ENCODE measurements at places on chromosomes 3 and 15.

DNA sequence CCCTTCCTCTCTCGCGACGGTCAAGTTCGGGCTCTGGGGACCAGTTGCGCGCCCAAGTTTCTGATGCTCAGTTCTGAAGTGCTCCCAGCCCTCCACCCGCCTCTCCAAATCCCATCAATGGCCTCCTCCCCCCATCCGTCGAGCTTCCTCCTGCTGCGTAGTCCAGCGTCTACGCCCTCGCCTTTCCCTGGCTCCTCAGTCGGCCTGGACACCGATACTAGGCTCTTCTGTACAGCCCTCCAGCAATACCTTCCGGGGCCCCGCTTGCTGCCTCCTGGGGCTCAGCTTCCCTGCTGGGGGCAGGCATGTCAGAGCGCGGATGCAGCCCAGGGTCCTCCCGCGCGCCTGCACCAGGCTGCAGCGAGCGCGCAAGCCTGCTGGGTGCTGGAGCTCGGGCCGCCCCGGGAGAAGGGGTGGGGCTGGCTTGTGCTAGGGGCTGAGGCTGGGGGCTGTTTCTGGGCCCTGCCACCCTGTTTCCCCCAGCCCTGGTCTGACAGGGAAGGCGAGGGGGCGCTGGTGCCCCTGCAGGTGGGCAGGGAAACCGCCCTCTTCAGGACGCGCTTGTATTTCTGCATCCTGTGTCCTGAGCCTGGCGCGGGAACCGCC, 353.3 kb upstream of the SUCLG2 start:
- DNase-seq: peak; percentile 23

DNA sequence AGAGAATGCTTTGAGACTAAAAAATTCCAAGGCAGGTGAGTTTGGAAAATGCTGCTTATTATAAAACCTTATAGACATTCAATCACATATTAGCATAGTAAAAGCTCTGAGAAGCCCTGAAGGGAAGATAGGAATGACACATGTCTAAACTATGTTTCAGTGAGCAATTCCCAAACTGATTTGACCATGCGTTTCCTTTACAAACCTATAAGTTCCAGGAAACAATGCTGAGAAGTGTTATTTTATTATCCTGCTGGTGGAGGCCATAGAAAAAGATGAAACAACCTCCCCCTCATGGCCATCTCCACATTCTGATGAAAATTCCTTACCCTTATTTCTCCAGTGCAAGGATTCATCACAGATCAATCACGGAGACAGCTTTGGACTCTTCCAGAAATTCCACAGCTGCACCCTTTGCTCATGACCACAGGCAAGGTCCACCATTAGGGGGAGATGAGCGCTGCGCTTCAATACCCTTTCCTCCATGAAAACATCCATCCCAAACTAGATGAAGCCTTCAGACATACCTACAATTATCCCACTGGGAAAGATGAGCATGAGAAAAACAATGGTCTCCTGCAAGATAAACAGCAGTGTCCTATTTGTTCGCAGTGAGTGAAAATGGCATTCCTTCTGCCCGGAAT, 372.1 kb downstream of the MAGI1 start:
- no peak for DNase-seq

GRCh38 chr15:64092864-64093626, 593 bp downstream of the CIAO2A start:
- DNase-seq: peak; percentile 39

DNA sequence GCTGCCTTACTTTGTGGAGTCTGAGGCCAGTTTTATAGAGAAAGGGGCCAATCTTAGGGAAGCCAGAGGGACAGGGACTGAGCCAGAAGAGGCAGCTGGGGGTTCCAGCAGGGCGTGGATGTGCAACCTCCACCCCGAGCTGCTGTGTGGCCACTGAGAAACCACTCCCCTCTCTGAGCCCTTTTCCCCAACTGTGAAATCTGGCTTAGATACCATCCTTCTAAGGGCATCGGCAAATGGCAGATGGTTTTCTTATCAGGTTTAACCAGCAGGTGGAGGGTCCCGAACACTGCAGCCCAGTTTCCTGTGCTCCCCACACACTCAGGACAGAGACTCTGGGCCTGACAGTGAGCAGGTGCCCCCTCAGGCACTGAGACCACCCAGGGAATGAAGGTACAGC, 55.8 kb upstream of the SLC6A6 start:
- no peak for DNase-seq

DNA sequence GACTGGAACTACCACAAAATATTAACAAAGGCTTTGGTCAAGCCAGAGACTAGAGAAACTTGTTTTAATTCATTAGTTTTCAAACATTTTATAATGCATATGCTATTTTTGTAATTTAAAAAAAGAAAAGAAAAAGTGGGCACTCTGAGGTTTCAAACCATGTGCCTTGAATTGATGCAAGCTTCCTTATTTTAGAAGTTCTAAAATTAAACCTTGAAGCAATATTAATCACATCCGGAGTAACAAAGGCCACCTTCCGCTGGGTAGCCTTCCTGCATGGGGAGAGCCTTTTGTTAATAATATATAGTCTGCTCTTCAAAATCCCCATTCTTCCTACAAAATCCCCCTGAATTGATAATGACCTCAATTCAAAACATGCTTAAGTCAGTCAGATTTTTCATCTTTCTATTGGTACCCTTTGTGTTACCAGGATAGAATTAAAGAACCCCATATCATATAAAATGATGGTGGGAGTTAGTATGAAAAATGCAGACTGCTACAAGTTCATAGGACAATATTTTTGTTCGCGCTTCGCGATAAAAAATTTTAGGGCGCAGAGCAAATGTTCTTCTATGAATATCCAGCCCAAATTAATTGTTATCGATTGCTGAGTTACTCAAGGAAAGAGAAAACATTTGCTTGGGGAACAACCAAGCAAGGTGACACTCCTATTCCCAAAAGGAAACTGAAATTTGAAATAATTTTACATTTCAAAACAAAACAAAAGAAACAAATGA, 30.6 kb downstream of the LDHAL6B start:
- no peak for DNase-seq

GRCh38 chr15:62879770-62880169, 162.8 kb upstream of the TPM1 start:
- DNase-seq: no peak

- no peak for DNase-seq
Observed at GRCh38 chr15:90270502-90271150, 5.2 kb downstream of the NGRN start.

- no peak for DNase-seq
Observed at GRCh38 chr3:99768808-99769501, 48.7 kb upstream of the CMSS1 start.

DNA sequence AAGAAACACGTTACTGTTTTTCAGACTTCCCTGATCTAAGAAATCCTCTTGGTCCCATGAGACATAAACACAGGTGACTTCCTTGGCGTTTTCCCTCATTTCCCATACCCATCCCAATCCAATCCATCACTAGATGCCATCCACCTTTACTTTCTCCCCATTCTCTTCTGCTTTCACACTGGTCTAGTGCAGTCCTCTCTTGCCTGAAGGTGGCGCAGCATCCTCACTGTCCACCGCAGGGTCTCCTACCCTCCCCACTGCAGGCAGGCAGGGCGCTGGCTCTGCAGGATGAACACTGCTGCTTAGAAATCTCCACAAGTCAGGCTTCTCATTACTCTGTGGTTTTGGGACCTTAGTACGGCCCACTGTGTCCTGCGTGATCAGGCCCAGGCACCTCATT, 58.2 kb downstream of the RAB7A start:
- peak; percentile 52 for DNase-seq

- no peak for DNase-seq
Observed at GRCh38 chr15:78671626-78672211, 30.7 kb upstream of the CHRNB4 start.

DNA sequence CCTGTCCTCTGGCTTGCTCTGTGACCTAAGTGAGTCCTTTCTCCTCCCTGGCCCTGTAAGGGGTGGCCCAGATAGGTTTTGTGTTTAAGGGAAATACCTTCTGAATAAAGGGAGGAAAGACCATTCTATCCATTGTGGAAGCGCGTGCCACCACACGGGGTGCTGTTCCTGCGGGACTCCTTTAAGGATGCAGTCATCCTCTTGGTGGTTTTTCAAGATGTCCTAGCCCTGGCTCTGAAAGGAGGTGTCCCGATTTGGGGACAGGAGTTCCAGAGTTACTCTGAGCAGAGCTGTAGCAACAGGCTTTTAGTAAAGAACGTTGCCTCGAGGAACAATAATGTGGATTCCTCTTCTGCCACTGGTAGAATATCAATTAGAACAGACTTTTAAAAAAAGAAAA, 9.6 kb downstream of the SLC6A6 start:
- no peak for DNase-seq

DNA sequence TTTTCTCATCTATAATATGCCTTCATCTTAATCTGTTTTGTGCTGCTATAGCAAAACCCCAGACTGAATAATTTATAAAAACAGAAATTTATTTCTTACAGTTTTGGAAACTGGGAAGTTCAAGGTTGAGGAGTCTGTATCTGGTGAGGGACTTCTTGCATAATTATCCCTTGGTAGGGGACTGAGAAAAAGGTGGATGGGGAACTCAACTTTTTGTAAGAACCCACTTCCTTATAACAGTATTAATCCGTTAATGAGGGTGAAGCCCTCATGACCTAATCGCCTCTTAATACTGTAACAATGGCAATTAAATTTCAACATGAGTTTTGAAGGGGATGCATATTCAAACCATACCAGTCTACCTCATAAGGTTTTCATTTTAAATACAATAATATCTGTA, 17.4 kb upstream of the MYH15 start:
- no peak for DNase-seq

- DNase-seq: no peak
Observed at GRCh38 chr3:66195347-66195783, 25.4 kb upstream of the SLC25A26 start.

All from CD4-positive, alpha-beta T cell treated with Interleukin-1 beta for 1 hour (primary cell).